ENCODE measurements at places on chromosomes 3 and 15.

DNA sequence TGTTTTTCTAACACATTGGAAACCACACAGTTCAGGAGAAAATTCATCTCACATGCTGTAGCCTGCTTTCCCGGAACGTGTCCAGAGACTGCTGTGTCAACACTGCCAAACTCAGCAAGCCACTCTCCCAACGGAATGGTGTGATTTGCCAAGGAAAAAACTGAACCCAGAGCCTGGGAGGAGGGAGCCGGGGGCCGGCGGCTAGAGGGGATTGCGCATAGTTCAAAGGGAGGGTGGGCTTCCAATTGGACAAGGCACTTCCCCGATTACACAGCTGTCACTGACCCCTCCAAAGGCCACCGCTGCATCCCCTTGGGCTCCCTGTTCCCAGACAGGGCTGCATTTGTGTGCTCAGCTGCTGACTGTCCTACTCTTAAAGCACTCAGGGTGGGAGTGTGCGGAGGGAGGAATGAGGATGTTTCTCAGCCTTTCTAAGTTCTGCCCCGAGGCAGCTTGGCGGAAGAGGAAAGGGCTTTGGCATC is 256.2 kb downstream of the ZNF621 start:
- peak; percentile 14 for DNase-seq

DNA sequence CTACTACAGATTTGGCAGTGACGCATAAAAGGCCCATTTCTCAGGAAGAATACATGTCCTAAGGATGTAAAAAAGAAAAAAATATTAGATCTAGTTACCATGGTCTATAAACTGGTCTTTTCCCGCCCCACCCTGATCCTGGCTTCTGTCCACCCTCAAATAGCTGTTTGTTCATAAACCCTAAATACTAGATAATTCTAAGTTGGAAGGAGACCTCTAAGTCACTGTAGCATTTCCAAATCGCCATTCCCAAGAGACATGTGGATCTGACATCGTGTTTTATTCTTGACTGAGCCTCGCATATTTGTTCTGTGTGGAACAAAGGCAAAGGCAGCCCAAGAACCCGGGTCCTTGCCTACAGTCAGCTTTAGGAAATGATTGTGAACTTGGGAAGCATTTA is 49.0 kb downstream of the LMCD1 start:
- DNase-seq = no peak

DNA sequence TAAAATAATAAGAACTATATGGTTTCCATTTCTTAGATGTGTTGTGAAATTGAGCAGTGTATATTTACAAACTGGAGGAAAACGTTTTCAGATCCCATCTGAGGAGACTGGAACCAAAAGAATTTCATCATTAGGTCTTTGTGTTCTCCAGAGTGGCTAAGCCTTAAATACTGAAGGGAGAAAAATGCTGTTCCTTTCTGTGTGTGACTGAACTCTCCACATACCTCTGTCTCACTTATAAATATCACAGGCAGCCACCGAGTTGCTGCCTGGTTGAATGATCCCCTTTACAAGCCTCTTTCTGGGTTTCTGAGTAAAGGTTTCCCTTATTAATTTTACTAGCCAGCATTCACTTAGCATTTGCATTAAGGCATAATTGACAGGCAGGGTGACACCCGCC is 913.9 kb upstream of the NR2F2 start:
- no peak for DNase-seq

GRCh38 chr3:147030274-147030673 is 376.1 kb downstream of the ZIC4 start:
- DNase-seq = no peak

DNA sequence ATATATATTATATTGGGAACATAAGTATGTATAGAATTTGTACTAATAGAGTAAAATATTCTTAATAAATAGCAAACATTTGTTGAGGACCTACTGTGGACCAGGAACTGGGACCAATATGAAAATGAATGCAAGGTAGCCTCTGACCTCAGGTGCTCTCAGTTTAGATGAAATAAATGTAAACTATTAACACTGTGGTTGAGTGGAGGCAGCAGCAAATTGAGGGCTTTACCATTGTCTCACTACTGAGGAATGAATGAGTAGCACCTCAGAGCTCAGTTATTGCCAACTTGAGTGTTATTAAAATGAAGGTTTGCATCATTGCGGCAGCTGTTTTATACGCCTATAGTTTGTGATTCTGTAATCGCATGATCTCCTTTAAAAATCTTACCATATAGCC is 90.9 kb upstream of the CGNL1 start:
- DNase-seq = no peak
